GM12892 (cell line): ENCODE measurements at places on chromosomes 2 and 18.

DNA sequence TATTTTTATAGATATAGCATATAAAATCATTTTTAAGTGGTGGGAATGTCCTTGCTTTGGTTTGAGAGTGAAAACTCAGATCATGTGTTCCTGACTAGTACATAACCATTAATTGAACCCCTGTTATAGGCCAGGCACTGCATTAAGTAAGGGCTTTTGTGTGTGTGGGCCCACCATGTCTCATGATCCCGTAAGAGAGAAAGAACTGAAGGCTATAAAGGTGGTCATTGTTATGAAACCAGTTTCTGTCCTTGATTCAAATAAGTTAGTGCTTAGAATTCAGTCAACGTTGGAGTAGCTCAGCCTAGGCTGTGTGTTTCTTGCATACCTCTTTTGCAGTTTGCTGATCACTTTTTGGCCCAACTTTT is 91.5 kb downstream of the LIMS1 start:
- no peak for DNase-seq

DNA sequence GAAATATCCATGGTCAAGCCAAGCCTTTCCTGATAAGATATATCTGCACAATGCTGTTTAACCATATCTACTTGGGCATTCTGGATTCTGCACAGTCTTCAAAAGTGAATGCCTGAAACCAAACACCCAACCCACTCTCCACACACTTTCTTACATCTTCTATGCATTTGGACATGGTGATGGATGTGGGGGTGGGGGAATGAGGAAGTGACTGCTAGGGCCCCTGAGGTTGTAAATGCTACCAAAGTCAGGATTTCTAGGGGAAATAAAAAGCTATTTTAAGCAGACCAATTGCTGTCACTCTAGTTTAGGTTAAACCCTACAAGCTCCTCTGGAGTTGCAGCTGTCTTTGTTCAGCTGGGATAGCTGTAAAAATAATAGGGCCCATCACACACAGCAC is 26.7 kb upstream of the TGFA start:
- DNase-seq, result no peak

DNA sequence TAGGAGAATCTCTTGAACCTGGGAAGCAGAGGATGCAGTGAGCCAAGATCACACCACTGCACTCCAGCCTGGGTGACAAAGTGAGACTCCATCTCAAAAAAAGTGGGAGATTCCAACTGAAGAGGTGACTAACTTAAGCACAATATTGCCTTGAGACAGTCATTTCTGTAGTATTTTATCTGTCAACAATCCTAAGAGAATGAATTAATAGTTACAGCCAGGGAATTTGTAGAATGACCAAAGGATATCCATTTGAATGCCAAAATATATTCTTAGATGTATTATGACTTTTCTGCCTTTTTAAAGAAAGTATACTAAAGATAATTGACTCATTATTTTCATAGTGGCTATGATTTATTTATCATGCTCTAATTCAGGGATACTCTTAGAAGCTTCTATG is 40.7 kb upstream of the CCDC150 start:
- no peak for DNase-seq

- DNase-seq, result no peak
These were observed 82.9 kb downstream of the CRIM1 start for GRCh38 chr2:36438449-36438977.

DNA sequence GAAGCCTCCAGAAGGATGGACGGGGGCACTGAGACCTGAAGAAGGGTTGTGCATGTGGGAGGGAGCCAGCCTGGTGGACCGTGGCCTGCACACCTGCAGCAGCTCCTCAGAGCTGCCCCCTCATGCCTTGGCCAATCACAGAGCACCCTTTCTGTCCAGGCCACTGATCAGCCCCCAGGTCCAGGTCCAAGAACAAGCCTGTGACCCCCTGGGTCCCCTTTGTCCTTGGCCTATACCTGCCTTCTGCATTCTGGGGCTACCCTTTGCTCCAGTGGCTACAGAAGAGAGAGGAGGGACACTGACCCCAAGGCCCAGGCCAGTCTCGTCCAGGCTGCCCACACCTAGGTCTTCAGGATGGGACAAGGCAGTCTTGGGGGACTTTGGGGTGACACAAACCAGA is 62.2 kb downstream of the AGAP1 start:
- DNase-seq, result no peak

DNA sequence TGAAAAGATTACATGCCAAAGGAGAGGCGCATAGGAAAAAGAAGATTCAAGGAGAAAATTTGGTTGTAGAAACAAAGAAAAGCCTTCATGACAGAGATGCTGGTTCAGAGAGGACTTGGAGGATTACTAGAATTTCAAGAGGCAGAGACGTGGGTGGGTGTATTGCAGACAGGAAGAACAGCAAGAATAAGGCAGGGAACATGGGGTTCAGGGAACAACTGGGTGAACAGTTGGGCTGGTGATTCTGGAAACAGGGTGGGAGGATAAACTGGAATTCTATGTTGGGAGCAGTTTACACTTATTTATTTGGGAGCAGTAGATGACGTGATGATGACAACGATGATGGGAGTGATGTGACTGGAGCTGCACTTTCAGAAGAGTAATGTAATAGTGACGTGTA is 18.4 kb upstream of the GMCL1 start:
- no peak for DNase-seq

DNA sequence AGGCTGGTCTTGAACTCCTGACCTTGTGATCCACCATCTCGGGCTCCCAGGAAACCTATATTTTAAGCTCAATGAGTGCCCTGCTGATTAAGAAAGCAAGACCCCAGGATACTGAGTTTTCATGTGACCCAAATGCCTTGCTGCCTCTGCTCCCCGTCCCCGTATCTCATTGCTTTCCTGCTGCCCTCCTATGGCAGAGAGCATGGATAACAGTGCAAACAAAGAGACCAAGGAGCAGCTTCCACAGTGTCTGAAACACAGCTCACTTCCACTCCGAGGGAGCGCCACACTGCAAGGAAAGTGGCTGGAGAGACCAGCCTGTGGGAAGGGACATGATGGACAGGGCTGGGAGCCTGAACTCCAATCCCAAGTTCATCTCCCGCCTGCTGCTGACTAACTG is 246.8 kb downstream of the TMEM182 start:
- no peak for DNase-seq

GRCh38 chr2:27025281-27025800 is 7.4 kb upstream of the TMEM214 start:
- no peak for DNase-seq

GRCh38 chr2:156430236-156430979 is 5.8 kb upstream of the GPD2 start:
- no peak for DNase-seq
